ENCODE measurements at places on chromosomes 3 and 15.

GRCh38 chr3:118710532-118710931, 324.1 kb downstream of the IGSF11 start:
- no peak for DNase-seq

GRCh38 chr3:45819543-45819942, 22.4 kb downstream of the LZTFL1 start:
- DNase-seq, result peak; percentile 14

DNA sequence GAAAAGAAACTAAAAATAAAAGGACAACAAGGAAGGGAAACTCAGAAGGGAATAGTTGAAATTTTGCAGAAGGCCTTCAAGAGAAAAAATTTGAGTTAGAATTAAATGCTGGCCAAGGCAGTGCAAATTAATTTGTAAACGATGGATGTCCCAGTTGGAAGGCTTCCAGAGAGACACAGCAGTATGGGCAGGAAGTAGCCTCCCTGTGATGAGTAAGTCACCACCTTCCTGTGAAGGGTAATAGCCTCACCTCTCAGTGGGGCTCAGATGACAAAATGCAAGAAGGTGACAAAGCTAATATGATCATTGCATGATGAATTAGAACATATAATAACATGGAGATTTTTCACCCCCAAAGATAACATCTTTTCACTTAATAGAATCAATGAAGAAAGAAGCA, 27.3 kb upstream of the TMCO5A start:
- peak; percentile 61 for DNase-seq

- DNase-seq, result no peak
Measured at GRCh38 chr3:64853456-64853855, 165.7 kb upstream of the ADAMTS9 start.

GRCh38 chr3:150062492-150062891, 91.8 kb upstream of the PFN2 start:
- peak; percentile 74 for DNase-seq

DNA sequence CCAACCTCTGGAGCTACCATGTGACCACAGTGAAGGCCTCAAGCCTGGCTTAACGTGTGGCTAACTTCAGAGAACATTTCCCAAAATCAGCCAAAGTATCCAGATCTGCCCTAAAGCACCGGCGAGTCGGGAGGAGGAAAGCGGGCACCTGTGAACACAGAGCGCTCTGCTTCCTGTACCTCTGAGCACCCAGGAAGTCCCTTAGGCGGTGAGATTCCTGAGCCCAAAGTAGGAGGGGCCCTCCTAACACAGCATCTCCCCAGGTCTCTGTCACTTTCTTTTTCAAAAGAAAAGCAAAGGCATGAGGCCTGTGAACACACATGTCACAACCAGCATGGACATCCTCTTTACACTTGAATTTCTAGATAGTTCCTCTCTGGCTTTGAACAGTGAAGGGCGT, 944 bp upstream of the EIF4E3 start:
- DNase-seq, result no peak

DNA sequence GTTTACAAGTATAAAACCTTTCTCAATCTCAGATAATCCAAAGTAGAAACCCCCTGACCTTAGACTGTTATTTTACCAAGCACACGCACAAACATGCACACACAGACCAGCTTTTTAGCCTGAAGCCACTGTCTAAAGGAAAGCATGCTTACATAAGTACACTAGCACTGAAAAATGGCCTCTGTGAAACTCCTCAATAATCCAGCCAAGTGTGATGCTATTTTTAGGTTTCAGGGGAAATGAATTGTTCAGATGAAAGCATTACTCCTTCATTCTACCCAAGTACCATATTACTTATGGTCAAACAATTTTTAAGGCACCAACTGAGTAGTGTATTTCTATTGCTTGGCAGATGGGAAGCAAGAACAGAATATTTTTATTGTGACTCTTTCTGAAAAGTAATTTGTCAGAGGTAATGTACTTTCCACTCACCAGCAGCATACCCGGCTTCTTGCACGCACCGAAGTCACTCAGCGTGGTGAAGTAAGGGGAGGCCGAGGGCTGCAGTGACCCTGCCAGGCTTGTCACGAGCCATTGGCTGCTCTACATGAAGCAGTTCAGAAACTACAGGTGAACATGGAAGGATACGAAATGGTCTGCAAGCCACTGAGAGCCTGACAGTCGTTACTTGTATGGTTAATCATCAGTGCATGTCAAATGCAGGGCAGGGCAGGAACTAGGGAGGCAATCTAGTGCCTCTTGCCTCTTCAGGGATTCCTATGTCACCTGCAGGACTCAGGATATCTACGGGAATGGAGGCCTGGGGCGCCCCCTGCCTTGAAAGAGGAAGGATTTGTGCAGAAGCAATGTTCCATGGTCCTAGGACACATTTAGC, 106.7 kb downstream of the GABRB3 start:
- no peak for DNase-seq

DNA sequence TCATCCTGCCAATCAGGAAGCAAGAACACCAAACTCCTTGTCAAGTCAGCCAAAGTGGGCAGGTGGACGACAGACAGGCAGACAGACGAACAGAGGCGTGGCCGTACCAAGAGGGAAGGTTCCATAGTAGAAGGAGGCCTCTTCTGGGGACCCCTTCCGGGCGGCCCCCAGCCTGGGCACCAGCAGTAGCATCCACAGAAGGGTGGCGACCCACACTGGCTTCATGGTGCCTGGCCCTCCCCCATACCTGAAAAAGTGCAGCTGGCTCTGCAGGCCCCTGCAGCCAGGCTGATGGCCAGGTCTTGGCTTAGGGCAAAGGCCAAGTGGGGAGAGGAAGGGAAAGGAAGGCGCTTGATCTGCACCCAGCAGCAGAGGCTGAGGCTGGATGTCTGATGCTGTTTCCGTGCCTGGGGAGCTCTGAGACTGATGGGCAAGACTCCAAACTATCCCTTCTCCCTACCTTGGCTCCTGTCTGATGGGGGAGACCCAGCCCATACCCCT, 607 bp downstream of the LCTL start:
- DNase-seq, result no peak

- no peak for DNase-seq
Measured at GRCh38 chr15:88913850-88914169, 631 bp upstream of the MFGE8 start.

GRCh38 chr3:74592359-74592758, 22.1 kb downstream of the CNTN3 start:
- DNase-seq, result peak; percentile 36

GRCh38 chr3:71300951-71301393, 282.6 kb downstream of the FOXP1 start:
- no peak for DNase-seq

- no peak for DNase-seq
Measured at GRCh38 chr3:71061581-71061980, 521.9 kb downstream of the FOXP1 start.

- DNase-seq, result no peak
Measured at GRCh38 chr15:69200832-69201745, 40.7 kb downstream of the GLCE start.

GRCh38 chr15:70569091-70569713, 194.2 kb downstream of the UACA start:
- peak; percentile 78 for DNase-seq

DNA sequence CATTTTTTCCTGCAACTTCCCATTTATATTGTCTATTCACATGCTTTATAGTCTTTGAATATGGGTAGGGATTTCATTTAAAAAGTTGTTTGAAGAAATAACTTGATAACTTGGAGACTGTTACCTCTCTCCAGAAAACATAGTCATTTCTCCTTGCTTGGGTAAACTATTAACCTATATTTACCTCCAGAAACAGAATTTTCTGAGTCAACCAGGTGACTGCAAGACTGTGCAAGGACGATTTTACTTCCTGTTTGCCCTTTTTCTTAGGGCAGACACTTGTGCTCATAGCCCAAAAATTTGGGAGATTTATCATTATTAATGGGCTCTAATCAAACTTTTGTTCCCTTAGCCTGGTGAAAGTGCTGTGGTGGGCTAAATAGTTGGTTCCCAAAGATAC, 14.3 kb upstream of the MOBP start:
- no peak for DNase-seq

DNA sequence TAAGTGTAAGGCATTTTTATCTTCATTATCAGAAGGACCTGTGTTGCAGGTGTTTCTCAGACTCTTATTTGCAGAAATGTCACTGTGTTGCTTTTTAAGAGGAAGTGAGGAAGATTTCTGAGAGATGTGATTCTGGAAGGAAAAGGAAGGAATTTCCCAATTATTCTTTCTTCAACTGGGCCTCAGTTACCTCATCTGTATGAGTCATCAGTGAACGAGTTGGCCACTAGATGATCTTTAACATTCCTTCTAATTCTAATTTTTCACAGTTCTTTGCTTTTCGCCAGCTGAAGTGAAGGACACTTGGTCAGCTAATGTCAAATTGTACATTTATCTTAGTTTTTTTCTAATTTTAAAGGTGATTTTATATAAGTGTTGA, 28.9 kb downstream of the CLEC3B start:
- peak; percentile 84 for DNase-seq

DNA sequence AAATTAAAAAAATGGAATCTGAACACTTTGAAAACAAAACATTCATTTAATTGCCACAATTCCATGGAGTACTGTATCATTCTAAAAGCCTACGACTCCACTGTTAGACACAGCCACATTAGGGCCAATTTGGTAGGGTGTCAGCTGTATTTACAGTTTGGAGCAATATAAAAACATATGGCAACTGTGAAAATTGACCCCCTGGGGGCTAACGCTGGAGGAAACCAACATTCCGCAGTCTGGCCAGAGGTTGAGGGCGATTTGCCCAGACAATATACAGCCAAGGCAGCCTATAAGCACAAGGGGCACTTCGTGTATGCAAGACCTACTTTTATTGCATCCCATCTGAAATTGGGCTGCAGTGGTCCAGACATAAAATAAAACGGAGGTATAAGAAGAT, 476.5 kb upstream of the WNT5A start:
- DNase-seq, result no peak

GRCh38 chr15:65326117-65326526, 21.6 kb downstream of the RNU5B-1 start:
- peak; percentile 13 for DNase-seq

- DNase-seq, result no peak
Measured at GRCh38 chr3:158906749-158907148, 104.9 kb downstream of the MFSD1 start.

- no peak for DNase-seq
Measured at GRCh38 chr3:107438671-107439070, 61.4 kb downstream of the CCDC54 start.

- DNase-seq, result peak; percentile 93
Measured at GRCh38 chr3:38834110-38834509, 18.1 kb upstream of the SCN10A start.

- DNase-seq, result no peak
Measured at GRCh38 chr3:25120665-25121064, 307.4 kb upstream of the RARB start.

GRCh38 chr15:41284427-41285177, 47.8 kb downstream of the OIP5 start:
- DNase-seq, result peak; percentile 22

- DNase-seq, result peak; percentile 83
Measured at GRCh38 chr3:23944861-23945662, at the start of gene NR1D2. NR1D2 (plus strand) TSS chr3:23945286; CDS start chr3:23945579, 293 bp downstream.

DNA sequence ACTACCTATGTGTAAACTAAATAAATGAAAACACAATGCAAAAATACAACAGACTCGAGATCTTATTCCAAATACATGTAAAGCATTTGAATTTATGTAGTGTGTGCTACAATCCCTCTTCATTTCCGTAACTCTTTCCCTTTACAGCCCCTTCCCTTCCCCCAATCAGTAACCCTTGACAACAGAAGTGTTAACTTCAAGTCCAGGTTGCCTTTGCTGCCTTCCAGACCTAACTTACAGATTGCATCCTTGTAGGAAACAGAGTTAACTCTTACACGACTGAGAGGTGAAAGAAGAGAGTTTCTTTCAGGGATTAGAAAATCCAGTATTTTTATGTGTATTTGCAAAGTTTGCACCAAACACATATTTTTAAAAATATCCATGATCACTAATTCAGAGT, 1.4 kb upstream of the ROBO1 start:
- DNase-seq, result no peak

DNA sequence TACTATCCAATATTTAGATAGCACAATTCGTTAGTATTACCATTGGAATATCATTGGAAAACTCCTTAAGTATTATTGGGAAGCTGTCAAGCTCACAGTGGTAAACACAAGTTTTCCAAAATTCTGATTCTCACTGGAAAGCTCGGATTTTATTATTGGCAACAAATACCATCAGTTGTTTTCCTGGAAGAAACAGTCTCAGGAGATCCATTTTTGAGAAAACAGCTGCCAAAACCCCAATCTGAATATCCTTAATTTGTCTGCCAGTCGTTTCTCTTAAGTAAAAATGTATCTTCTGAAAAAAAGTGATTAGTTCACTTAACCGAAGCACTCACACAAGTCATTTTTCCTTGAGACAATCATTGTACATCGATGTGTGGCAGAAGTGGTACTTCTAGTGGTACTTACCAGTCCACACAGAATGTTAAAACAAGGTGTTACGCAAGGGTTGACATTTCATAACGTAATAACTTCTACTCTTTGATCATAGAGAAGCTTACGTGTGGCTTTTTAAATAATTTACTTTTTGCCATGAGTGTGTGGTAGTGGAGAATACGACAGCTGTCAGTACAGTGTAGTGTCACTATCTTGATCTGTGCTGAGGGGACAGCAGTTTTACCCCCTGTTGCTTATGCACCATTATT, 74.9 kb downstream of the FAM43A start:
- no peak for DNase-seq

DNA sequence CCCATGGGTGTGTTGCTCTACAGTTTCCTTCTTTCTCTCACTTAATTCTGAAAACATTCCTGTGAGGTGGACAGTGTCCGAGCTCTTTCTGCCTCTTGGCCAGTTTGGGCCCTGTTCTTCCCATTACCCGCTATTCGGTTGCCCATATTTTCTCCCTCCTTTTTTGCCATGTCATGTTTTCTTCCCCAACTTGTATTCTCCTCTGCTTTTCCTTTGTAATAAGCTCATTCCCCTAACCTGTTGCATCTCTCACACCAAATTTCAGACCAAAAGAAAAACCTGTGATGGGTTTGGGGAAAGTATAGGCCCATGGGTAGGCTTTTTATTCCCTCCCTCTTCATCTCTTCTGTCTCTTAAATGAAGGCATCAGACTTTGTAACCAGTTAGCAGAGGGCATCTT, 30.5 kb downstream of the NKIRAS1 start:
- DNase-seq, result no peak

DNA sequence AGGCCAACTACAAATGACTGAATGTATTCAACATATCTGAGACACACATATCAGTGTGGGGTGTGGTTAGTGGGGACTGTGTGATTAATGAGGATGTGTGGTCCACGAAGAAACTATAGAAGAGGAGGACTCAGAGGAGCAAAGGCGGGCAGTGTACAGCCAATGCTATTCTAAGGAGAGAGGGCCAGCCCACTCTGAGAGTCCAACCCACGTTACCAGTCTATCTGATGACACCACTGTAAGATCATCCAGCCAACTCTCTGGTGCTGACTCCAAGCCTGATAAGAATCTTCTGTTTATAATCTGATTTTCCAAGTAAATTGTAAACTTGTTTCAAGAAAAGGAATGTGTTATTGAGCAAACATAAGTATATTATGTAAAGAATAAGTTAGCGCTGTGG, 47.2 kb downstream of the MCF2L2 start:
- peak; percentile 72 for DNase-seq

Measured in choroid plexus epithelial cell (primary cell).